NCI-H2081 treated with DMSO at 0.1 percent for 48 hours (cell line): ENCODE measurements at places on chromosomes 13 and 19.

- DNase-seq, result no peak
Observed at GRCh38 chr13:109533350-109533749, 253.0 kb downstream of the IRS2 start.

DNA sequence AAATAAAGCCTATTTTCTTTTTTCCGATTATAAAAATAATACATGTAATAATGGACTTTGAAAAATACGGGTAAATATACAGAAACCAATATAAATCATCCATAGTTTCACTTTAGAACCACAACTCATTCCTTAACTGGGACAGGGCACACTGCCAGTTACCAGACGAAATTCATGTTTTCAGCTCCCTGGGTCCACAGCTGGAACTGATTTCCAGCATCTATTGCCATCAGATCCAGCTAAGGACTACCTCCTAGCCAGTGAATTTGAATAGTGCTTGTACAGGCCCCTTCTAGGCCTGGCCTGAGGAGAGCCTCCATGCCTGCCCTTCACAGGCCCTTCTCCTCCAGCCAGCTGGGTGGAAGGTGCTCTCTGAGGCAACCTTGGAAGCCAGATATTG, 30.0 kb upstream of the ATP12A start:
- no peak for DNase-seq

DNA sequence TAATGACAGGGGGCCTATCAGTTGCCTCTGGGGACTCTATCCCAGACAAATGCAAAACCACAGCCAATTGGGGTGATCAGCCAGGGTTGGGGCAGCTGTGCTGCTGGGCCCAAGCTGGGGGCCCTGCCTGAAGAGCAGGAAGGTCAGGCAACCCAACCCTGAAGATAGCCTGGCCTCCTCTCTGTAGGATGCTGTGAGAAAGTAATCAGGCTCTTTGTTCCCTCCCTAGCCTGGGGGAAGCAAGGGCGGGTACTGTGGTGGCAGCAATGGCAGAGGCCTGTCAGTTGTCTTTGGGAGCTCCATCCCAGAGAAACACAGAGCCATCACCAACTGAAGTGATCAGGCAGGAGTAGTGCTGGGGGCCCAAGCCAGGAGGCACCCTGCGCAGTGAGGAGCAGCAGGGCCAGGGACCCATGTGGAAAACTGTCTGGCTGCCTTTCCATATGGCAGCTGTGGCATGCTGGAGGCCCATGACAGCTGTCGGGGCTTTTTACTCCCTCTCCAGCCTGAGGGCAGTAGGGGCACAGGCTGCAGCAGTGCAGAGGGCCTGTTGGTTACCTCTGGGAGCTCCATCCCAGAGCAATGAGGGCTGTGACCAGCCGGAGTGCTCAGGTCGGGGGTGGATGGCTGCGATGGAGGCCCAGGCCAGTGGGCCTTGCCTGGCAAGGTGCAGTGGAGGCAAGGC, 73.6 kb upstream of the ATP12A start:
- DNase-seq, result no peak

DNA sequence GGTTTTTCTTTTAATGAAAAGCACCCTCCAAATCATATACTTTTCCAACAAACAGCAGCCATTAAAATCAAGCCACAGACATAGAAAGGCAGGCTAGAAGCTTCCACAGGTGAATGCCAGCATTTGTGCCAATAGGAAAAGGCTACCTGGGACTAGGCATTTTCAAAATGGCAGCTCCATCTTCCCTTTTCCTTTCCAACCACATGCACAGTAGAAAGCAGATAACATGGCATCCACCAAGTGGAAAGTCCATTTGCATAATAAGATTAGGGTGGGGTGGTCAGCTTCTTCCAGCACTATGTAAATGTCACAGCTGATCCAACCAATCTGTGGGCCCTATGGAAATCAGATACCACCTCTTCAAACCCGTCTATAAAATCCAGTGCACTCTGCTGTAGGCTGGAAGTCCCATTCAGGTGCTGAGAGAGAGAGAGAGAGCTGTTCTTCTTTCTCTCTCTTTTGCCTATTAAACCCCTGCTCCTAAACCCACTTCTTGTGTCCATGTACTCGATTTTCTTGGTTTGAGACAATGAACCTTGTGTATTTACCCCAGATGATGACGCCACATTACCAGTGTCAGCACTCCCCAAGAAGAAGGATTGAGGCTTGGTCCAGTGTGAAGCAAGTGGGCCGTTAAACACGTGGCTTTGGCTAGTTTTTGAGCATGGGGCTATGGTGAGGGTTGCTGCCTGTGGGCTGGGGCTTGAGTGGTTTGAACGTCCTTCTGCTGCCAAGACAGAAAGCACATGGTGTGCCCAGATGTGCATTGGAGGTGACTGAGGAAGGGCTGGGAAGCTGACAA, 24.2 kb upstream of the IGFL1 start:
- no peak for DNase-seq
